CD4-positive, alpha-beta T cell treated with Interleukin-21 for 1 hour (primary cell): ENCODE measurements at places on chromosomes 7 and 10.

DNA sequence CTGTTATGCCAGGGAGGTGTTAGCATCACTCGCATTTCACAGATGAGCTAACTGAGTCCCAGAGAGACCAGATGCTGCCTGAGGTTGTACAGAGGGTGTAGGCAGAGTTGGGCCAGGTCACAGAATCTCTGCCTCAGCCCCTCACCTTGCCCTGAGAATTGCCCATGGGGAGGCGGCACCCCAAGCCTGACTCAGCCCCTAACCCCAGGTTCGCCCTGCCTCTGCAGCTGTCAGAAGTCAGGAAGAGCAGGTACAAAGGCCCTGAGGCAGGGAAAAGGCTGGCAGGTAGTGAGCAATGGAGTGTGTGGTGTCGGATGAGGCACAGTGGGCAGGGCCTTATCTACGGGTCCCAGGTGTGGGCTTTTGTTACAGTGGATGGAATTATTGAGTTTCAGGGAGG lies 79.4 kb downstream of the MYL10 start:
- no peak for DNase-seq

GRCh38 chr7:72025381-72025960 lies 386.7 kb downstream of the CALN1 start:
- DNase-seq: no peak

DNA sequence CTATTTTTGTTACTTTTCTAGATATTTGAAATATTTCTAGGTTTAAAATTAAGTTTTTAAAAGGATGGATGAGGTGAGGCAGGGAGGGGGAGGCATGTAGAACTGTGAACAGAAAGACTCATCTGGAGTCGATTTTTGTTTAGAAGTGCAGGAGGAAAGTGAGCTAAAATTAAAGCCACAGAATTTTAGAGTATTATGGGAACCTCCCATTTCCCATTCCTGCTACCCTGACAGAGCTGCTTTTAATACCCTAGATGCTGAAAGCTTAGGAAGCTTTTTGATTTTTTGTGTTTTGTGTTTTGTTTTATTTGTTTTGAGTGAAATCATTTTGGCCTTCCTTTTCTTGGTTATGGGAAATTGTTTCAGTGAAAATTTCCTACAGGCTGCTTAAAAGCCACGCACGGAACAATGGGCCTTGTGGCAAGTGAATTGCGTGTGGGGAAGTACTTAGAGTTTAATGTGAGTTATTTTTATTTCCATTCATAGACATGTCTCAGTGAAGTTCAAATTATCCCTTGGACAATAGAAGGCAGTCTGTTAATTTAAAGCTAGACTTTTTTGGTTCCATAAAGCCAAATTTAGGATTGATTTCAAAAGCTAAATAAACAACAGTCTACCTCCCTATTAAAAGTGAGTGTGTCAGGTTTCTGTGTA lies 102.0 kb upstream of the HDAC9 start:
- no peak for DNase-seq

- no peak for DNase-seq
Measured at GRCh38 chr7:81525841-81526240, 244.0 kb downstream of the HGF start.

GRCh38 chr10:8402576-8402975 lies 348.1 kb downstream of the GATA3 start:
- DNase-seq: peak; percentile 48

DNA sequence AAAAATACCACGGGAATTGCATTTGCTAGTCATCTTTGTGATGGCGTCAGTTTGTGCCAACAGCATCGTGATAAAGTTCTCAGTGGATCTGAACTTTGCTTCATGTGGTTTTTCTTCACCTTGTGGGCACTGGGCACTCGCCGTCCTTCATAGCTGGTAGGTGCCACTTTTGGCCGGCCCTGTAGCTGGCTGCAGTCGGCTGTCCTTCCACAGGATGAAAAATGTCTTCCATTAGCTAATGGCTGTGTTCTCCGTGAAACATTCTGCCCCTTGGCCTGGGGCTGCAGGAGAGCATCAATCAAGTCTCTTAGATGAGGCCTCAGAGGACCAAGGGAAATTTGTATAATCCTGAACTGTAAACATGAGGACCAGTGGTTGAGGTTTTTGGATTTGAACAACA lies 145.3 kb downstream of the DYNC1I1 start:
- DNase-seq: no peak

DNA sequence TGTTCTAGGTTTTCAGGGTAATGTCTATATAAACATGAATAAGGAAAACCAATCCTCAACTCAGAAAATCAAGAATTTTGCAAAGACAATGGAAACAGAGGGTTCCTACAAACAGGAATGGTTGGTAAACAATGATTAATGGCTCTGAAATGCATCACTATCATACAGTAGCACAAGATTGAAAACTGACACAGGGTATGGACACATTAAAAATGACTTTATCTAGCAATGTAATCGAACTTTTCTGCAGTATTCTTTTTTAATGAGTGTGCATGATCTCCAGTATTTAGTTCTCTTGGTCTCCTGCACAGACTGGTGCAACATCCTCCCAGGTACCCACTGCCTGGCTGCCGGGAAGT lies 15.9 kb downstream of the GRB10 start:
- DNase-seq: no peak

DNA sequence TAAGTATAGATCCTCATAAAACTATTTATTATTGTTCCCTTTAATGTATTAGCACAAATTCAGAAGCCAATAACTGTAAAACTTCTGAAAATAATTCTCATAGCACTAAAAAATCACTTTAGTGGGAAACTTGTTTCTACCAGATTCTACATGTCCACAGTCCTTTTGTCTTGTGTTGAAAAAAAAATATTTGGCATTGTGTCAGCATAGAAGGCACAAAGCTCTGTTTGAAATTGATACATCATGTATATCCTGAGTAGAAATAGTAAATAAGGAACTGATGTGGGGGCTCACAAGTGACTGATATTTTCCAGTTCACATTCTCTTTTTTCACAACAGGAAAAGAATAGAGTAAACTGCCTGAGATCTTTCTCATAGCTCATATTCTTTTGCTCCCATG lies 134.6 kb downstream of the GRM3 start:
- no peak for DNase-seq

DNA sequence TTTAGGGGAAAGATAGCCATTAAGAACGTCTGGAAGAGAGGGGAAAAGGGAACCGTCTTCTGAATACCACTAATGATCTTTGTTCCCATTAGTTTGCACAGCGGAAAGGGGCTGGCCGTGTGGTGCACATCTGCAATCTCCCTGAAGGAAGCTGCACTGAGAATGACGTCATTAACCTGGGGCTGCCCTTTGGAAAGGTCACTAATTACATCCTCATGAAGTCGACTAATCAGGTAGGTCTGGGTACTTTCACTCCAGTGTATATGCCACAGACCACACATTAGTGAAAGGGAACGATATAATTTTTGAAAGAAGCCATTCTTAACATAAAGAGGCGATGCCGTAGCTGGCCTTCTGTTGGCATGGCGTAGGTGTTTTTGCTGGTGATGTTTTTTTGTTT lies 74.3 kb upstream of the PDCD4 start:
- no peak for DNase-seq

GRCh38 chr7:21368317-21368716 lies 59.6 kb upstream of the SP4 start:
- DNase-seq: no peak
